Right lobe of liver (tissue), 6 donors: ENCODE measurements at places on chromosomes 12 and 14.

DNA sequence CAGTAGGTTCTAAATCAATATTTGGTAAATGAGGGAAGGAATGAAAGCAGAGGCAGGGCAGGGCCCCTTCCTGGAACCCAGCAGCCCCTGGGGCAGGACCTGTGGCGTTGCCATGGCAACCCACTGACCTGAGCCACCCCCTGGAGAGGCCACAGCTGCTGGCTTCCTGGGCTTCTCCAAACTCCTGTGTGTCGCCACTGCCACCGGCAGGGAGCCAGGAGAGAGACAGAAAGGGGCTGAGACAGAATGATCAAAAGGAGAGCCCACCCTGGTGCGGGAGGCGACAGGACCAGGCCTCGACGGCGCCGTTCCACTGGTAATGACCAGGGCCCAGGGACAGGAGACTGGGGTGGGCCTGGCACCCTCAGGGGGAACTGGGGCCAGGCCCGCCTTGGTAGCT, 18.2 kb downstream of the RFX4 start:
- no peaks in the 10 kb centered on the region for H3K27me3 ChIP-seq
- no peak overlapping the region for H3K4me3 ChIP-seq
- no peaks in the 10 kb centered on the region for H3K36me3 ChIP-seq
- H3K4me1 ChIP-seq: no peaks in the 10 kb centered on the region

DNA sequence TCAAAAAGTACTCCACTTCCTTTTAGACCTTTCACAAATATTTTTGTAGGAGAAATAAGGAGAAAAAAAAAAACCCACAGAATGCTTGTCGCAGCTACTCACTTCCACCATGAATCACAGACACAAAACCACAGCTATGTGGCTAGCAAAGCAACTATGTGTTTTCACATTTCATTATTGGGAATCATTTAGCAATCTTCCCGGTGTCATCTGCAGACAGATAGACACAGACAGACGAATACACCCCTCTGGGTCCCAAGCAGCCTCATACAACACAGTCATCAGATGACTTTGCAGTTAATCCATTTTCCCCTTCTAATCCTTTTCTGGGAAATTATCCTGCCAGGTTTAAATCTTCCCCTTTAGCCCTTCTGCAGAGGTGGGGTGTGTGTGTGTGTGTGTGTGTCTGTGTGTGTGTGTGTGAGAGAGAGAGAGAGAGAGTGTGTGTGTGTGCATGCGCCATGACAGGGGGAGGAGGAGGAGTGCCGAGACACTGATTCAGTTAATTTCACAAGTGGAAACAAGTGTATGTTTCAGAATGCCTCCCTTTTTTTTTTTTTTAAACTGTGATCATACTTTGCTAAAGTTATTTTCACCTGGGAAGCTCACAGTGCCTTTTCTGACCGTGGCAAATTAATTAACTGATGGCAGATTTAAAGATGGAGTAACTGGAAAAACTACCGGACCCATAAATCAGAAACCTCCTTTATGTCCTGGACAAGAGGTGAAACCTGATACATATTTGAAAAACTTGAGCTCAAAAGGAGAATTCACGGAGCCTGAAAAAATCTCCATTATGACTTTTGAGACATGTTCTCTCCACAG, 39.9 kb downstream of the LTBP2 start:
- DNase-seq: no peak
- no peak overlapping the region for H3K4me3 ChIP-seq
- H3K27ac ChIP-seq: no peak overlapping the region
- H3K27me3 ChIP-seq: no peaks in the 10 kb centered on the region
- H3K4me1 ChIP-seq: no peaks in the 10 kb centered on the region

DNA sequence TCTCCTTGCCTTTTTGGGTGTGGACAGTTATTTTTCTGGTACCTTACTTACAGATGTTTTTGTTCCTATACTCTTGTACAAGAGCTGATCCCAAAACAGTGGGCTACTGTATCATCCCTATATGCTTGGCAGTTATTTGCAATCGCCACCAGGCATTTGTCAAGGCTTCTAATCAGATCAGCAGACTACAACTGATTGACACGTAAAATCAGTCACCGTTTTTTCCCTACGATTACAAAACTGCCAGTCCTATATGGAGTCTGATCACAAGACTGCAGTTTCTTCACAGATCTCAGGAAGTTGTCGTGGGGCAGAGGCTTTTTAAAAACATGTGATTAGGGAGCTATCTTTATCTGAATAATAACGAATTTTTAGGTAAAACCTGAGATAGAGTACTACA, 1.3 kb downstream of the LYSET start:
- DNase-seq: no peak
- no peak overlapping the region for H3K27ac ChIP-seq
- H3K4me1 ChIP-seq: peaks cover 10% of the 10 kb centered on the region
- H3K36me3 ChIP-seq: no peaks in the 10 kb centered on the region

DNA sequence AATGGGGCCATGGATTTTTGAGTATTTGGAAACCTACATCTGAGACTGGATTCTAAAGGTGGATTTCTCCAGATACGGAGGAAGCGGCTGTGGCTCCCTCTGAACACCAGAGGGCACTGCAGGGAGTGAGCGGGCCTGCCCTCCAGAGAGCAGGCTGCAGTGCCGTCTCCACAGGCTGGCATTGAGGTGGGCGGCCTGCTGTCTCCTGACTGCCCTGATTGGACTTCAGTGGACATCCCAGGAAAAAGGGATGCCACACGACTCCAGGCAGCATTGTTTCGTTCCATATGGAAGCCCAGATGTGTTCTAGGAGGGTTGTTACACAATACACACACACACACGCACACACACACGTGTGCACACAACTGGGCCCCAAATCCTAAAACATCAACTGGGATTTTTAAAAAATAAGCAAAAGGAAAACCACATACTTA, 20.9 kb upstream of the ANO2 start:
- H3K27ac ChIP-seq: no peak overlapping the region
- H3K36me3 ChIP-seq: no peaks in the 10 kb centered on the region
- no peaks in the 10 kb centered on the region for H3K4me1 ChIP-seq
- DNase-seq: peak; percentile 70
- H3K27me3 ChIP-seq: no peaks in the 10 kb centered on the region

- peaks cover 7% of the 10 kb centered on the region for H3K4me1 ChIP-seq
- H3K27ac ChIP-seq: no peak overlapping the region
- DNase-seq: no peak
These were observed 24.3 kb downstream of the HIF1A start for GRCh38 chr14:61719344-61720293.

- no peaks in the 10 kb centered on the region for H3K27me3 ChIP-seq
- DNase-seq: no peak
- H3K4me3 ChIP-seq: no peak overlapping the region
- H3K4me1 ChIP-seq: no peaks in the 10 kb centered on the region
These were observed 16.1 kb downstream of the CCNK start for GRCh38 chr14:99497341-99497740.

GRCh38 chr12:32365473-32366064, 33.8 kb upstream of the FGD4 start:
- H3K27me3 ChIP-seq: no peaks in the 10 kb centered on the region
- no peak overlapping the region for H3K27ac ChIP-seq
- no peak for DNase-seq
- no peaks in the 10 kb centered on the region for H3K36me3 ChIP-seq
- H3K4me3 ChIP-seq: no peak overlapping the region

DNA sequence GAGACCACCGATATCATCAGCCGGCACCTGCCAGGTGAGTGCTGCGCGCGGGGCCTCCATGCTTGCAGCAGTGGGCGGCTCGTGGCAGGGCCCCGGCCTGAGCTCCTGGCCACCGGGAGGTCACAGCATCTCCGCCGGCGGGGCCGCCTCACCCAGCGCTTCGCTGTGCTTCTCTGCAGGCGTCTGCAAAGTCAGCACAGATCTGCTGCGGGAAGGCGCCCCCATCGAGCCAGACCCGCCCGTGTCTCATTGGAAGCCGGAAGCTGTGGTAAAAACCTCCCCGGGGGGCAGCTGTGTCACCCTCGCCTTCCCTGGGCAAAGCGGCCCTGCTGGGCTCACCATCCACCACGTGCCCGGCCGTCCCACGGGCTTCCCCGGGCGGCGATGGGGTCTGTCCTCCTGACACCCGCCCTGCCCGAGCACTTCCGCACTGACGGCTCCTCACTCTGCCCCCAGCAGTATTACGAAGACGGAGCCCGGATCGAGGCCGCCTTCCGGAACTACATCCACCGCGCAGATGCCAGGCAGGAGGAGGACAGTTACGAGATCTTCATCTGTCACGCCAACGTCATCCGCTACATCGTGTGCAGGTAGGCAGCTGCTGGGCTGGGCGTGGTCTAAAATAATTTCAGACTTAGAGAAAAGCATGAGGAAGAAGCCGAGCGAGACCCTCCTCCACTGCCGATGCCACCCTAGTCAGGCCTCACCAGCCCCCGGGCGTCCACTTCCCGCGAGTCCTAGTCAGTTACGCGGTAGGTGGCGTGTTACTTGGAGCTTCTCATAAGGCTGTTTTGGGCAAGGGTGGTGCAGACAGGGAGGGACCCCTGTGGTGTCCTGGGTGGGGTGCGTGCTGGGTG, 7.1 kb downstream of the PGAM5 start:
- no peaks in the 10 kb centered on the region for H3K27me3 ChIP-seq
- H3K27ac ChIP-seq: no peak overlapping the region
- peaks cover 10% of the 10 kb centered on the region for H3K36me3 ChIP-seq
- DNase-seq: no peak
- H3K4me3 ChIP-seq: no peak overlapping the region
- no peaks in the 10 kb centered on the region for H3K4me1 ChIP-seq

GRCh38 chr14:75307700-75308379, 29.2 kb downstream of the FOS start:
- no peaks in the 10 kb centered on the region for H3K4me1 ChIP-seq
- no peak overlapping the region for H3K4me3 ChIP-seq
- no peaks in the 10 kb centered on the region for H3K27me3 ChIP-seq
- H3K36me3 ChIP-seq: no peaks in the 10 kb centered on the region
- no peak overlapping the region for H3K27ac ChIP-seq
- peak; percentile 88 for DNase-seq

- H3K4me3 ChIP-seq: no peak overlapping the region
- DNase-seq: peak; percentile 86
- H3K36me3 ChIP-seq: peaks cover 26% of the 10 kb centered on the region
- H3K27me3 ChIP-seq: no peaks in the 10 kb centered on the region
These were observed 10.1 kb downstream of the NDRG2 start for GRCh38 chr14:21014761-21015190.

- peak; percentile 65 for DNase-seq
- peak overlapping the region; percentile 83 for H3K4me3 ChIP-seq
- H3K4me1 ChIP-seq: peaks cover 3% of the 10 kb centered on the region
These were observed 1.0 kb downstream of the NACA start for GRCh38 chr12:56723889-56724700.

- H3K4me3 ChIP-seq: no peak overlapping the region
- H3K4me1 ChIP-seq: no peaks in the 10 kb centered on the region
- H3K27ac ChIP-seq: no peak overlapping the region
- no peaks in the 10 kb centered on the region for H3K36me3 ChIP-seq
These were observed 540.7 kb downstream of the BCL11B start for GRCh38 chr14:98731286-98731685.
